Stomach (tissue), 19 donors: ENCODE measurements at places on chromosomes 6 and 20.

- no peak for DNase-seq
These were observed 228.1 kb upstream of the CEP162 start for GRCh38 chr6:84455511-84456029.

DNA sequence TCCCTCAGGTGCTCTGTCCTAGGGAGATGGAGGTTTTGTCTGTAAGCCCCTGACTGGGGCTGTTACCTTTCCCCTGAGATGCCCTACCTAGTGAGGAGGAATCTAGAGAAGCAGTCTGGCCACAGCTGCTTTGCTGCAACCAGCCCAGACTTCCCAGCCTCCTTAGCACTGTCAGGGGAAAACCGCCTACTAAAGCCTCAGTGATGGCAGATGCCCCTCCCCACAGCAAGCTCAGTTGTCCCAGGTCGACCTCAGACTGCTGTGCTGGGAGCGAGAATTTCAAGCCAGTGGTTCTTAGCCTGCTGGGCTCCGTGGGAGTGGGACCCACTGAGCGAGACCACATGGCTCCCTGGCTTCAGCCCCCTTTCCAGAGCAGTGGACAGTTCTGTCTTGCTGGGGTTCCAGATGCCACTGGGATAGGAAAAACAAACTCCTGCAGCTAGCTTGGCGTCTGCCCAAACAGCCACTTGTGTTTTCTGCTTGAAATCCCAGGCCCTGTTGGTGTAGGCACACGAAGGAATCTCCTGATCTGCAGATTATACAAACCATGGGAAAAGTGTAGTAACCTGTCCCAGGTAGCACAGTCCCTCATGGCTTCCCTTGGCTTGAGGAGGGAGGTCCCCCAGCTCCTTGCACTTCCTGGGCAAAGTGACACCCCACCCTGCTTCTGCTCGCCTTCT is 146.4 kb upstream of the PROKR2 start:
- no peak for DNase-seq

DNA sequence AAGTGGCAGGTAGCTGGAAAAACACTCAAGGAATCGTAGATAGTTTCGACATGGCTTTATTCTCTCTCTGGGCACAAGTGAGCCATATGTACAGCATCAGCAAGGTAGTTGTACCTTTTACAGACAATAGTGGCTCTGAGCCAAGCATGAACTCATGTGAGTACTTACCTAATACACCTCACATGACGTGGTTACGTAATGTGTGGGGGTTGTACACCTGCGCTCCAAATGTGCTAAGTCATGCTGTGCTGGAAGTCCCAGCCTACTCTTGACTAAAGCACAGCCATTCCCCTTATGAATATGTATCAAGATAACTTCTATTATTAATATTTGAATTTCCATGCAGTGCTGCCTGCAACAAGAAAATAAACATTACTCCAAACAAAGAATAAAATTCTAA is 78.8 kb upstream of the HMGN3 start:
- no peak for DNase-seq

GRCh38 chr6:12679341-12679740 is 37.2 kb upstream of the PHACTR1 start:
- DNase-seq: no peak
